ENCODE measurements at places on chromosomes 1 and 21.

- DNase-seq: no peak
Observed at GRCh38 chr21:39083377-39084008, 99.8 kb downstream of the PSMG1 start.

GRCh38 chr1:1732381-1732780 is 8.2 kb upstream of the CDK11A start:
- DNase-seq: no peak

GRCh38 chr1:159829273-159829634 is 2.6 kb downstream of the SLAMF8 start:
- no peak for DNase-seq

DNA sequence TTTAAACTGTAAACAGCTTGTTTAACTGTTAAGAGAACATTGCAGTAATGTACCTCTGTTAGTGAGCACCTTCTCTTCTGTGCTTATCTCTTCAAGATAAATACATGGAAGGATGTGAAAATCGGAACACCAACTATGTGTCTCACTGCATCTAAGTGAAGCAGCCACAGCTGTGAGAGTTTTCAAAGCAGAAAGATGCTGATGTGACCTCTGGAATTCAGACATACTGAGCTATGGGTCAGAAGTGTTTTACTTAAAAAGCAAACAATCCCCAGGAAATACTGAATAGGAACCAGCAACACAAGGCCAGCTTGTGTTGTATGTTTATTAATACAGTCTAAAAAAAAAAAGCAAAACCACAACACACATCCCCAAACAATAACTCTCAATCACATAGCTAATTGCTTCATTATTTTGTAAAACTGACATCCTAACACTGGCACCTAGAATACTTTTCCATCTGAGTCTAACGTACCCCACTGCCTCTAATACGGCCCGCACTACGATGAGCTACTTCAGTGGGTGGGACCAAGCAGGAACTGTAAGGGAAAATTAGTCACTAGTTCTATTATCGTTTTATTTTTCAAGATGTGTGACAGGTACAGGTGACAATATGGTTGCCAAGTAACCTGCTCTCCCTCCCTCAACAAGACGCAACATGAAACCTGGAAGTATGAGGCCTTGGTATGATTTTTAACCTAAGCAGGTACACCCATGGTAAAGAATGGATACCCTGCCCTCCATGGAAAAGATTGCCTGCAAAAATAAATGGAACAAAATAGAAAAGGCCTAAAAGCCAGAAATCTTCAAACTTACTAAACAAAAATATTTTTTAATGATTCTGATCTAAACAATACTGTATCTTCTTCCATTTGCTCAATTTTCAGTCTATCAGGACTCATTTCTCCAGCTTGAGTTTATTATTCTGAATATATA is 13.9 kb downstream of the ERRFI1 start:
- no peak for DNase-seq

- no peak for DNase-seq
Observed at GRCh38 chr1:184823080-184823479, 68.4 kb upstream of the EDEM3 start.

- DNase-seq: no peak
Observed at GRCh38 chr1:98176414-98176813, 255.6 kb upstream of the DPYD start.

- DNase-seq: no peak
Observed at GRCh38 chr1:228464487-228464983, 22.6 kb upstream of the RNF187 start.

GRCh38 chr1:153397924-153398651 is 7.2 kb upstream of the S100A8 start:
- DNase-seq: no peak

GRCh38 chr1:234123867-234124266 is 219.4 kb downstream of the SLC35F3 start:
- no peak for DNase-seq

DNA sequence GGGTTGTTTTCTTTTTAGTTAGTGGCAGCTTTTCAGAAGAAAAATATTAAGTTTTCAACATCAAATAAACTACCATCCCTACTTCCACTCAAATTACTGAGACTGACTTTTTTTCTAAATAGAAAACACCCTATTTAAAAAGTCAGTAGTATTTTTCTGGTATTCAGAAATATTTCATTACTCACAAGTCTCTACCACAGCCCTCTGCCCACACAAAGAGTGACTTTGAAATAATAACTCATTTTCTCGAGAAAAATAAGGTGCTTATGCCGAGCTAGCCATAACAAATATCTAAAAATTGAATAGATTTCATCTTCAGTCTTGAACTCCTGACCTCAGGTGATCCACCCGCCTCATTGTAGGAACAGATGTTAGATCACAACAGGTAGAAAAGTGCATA is 41.8 kb upstream of the USP25 start:
- no peak for DNase-seq

- DNase-seq: no peak
Observed at GRCh38 chr1:166849135-166849534, 9.9 kb downstream of the POGK start.

DNA sequence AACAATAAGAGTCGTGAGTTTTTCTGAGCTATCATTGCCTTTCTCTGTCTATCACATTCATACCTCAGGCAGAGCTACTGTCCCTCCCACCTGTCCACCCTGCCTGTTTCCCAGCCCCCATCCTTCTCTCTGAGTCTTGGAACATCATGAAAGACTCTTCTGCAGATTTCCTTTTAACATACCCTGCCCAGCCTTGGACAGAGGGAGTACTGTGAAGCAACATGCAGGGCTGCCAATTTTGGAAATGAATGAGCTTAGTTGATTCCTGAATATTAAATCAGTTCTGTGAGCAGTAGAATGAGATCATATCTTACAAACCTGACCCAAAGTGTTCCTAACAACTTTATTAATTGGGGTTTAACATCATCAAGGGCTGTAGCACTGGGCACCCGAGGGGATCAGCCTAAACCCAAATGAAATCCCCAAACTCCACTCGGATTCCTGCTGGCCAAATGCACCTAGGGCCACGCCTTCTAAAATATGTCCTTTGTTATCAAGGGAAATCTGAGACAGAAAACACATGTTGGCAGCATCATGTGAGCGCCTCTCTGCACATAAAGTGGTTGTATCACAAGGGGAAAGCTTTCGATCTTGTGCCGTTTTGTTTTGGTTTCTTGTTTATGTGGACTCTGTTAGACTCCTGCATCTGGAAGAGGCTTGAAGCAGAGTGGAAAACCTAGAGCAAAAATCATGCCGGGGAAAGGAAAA is 357.6 kb downstream of the KIF26B start:
- no peak for DNase-seq

DNA sequence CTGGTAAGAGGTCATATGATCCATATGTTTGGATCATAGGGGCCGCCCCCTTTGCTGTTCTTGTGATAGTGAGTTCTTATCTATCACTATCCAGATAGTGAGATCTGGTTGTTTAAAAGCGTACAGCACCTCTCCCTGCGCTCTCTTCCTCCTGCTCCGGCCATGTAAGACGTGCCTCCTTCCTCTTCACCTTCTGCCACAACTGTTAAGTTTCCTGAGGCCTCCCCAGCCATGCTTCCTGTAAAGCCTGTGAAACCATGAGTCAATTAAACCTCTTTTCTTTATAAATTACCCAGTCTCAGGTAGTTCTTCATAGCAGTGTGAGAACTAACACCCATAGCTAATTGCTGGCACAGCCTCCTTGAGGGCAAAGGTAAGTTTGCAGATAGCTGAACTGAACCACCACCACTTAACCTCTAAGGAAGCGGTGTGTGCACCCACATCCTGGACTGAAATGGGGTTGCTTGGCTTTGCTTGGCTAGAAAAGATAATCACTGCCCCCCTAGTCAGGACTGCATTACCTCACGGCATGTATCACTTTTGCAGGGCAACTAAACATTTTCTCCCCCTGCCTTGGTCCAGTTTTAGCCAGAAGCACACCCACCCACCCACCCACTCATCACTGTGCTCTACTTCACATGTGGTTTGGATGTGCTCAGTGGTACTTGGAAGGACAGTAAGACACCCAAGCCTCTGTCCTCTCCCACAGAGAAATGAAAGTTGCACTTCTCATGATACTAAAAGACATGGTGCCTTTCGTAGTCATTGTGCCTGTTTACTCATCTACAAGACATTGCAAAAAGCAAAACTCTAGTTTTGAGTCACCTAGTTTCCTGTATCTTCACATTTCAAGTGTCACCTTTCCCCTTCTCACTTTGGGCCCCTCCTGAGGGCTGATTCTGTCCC is 23.1 kb upstream of the PTAFR start:
- no peak for DNase-seq

- DNase-seq: no peak
Observed at GRCh38 chr21:26784974-26785373, 60.2 kb downstream of the ADAMTS1 start.

GRCh38 chr1:27643600-27644368 is 8.8 kb upstream of the FGR start:
- DNase-seq: no peak

- no peak for DNase-seq
Observed at GRCh38 chr21:31343680-31344480, at the start of gene TIAM1. TSS of gene TIAM1 (minus strand) at chr21:31344261. CDS start at chr21:31266972, 77,289 bp downstream.

GRCh38 chr1:150311762-150312161 is 9.6 kb upstream of the PRPF3 start:
- no peak for DNase-seq

GRCh38 chr1:246790833-246791232 is 66.6 kb downstream of the SCCPDH start:
- no peak for DNase-seq

DNA sequence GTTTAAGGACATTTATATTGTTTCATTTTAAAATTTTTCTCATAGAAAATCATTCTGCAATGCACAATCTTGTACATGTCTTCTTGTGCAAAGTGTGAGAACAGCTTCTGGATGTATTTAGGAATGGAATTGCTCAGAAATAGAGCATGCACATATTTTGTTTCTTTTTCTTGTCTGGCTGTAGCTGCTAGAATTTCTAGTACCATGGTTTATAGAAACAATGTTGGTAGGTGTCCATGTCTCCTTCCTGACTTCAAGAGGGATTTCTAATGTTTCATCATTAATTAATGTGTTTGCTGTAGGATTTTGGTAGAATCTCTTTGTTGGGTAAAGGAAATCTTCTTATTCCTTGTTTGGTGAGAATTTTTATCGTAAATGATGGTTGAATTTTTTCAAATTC is 99.0 kb downstream of the RYR2 start:
- DNase-seq: no peak

DNA sequence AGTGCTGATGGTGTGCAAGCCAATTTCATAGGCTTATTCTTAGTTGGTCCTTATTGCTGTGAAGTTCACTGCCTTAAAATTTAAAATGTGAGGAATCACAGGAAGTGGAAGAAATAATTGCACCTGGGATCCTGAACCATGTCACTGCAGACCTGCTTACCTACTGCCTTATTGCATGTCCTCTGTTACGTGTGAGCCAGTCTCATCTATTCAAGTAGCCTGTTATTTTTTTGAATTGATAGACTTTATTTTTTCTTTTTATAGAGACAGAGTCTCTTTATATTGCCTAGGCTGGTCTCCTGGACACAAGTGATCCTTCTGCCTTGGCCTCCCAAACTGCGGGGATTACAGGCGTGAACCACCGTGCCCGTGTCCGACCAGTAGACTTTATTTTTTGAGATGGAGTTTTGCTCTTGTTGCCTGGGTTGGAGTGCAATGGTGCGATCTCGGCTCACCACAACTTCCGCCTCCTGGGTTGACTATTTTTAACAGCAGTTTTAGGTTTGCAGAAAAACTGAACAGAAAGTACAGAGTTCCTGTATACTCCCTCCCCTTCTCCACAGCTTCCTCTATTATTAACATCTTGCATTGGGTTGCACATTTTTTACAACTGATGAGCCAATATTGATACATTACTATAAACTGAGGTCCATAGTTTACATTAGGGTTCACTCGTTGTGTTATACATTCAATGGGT is 14.0 kb upstream of the DISC1 start:
- DNase-seq: no peak

GRCh38 chr1:153386500-153386901 is 4.4 kb downstream of the S100A8 start:
- no peak for DNase-seq

- no peak for DNase-seq
Observed at GRCh38 chr1:44571712-44572571, 102.3 kb downstream of the TMEM53 start.

DNA sequence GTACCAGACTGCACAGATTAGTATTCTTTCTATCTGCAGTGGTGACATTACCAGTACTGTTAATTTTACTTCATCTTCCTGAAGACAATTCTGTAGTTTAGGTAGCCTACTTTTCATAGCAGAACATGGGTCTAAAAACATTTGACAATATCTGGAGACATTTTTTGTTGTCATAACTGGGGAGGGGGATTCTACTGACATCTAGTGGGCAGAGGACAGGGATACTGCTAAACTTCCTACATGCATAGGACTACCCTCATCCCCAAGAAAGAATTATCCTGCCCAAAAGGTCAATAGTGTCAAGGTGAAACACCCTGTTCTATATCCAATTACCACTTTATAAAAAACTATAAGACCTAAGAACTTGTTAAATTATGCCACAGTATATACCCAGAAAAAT is 3.4 kb upstream of the ARHGAP29 start:
- DNase-seq: no peak

DNA sequence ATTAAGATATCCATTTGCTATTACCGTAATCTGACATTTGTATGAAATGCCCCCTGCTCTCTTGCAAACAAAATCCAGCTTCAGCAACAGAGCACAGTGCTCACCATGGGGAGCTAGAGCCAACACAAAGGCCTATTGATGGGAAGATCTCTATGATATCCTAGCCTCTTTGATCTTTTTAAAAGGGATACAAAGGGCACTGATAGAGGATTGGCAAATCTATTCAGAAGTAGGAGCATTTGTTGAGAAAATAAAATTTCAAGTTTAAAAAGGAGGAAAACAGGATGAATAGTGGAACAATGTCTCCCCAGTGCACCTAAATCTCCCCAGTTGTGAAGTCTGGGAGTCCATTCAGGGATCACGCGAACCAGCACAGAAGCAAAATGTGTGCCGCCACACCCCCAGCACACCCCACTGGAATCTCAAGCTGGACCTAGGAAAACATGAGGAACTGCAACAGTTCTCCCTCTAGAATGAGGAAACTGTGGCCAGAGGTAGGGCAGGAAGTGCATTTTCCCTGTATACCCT is 32.2 kb downstream of the MRAP start:
- DNase-seq: no peak

All from HFF-Myc (cell line).